ENCODE measurements at places on chromosomes 3 and 15. TPM values are rescaled to one million over a fixed set of nuclear protein-coding genes. Genes with fewer than 3 reads are reported as not detected.

Gene ZIC1
- not detected for total RNA-seq

Gene FBXO40
- not detected for total RNA-seq

Gene MYO5A
- 399 TPM for total RNA-seq

Gene DYNC1LI1
- 31.3 TPM for total RNA-seq

Gene SYNPR
- not detected for total RNA-seq

Gene AADACL2
- not detected for total RNA-seq

Gene WDR5B
- total RNA-seq, result 5.2 TPM

Gene C2CD4A
- total RNA-seq, result under 0.01 TPM

Gene SKOR1
- total RNA-seq, result 0.36 TPM

Gene B3GALNT1
- total RNA-seq, result 42.6 TPM

Gene ZNF502
- total RNA-seq, result 2.0 TPM
